ENCODE measurements at places on chromosomes 13 and 19. TPM values are rescaled to one million over a fixed set of nuclear protein-coding genes. Genes with fewer than 3 reads are reported as not detected.

EFNA2 gene
- 1.2 TPM for total RNA-seq

VAV1 gene
- 6.7 TPM for total RNA-seq

KLK15 gene
- not detected for total RNA-seq

ZNF880 gene
- total RNA-seq, result 0.81 TPM

CPT1C gene
- 13.8 TPM for total RNA-seq

ZNF235 gene
- total RNA-seq, result 3.4 TPM

ANKRD24 gene
- 0.18 TPM for total RNA-seq

CTXN1 gene
- total RNA-seq, result 22.9 TPM

PEAK3 gene
- 0.22 TPM for total RNA-seq

SNRPD2 gene
- total RNA-seq, result 882 TPM

KLK11 gene
- not detected for total RNA-seq

CYP4F3 gene
- total RNA-seq, result 3.4 TPM

ZNF610 gene
- not detected for total RNA-seq

CGB1 gene
- not detected for total RNA-seq

PLPPR3 gene
- 5.0 TPM for total RNA-seq

LIN37 gene
- 23.0 TPM for total RNA-seq

C19orf73 gene
- total RNA-seq, result 1.6 TPM

ZNF565 gene
- 4.1 TPM for total RNA-seq

ERFL gene
- total RNA-seq, result 0.28 TPM

CYP2A6 gene
- total RNA-seq, result not detected

CLC gene
- total RNA-seq, result not detected

LGALS4 gene
- 0.35 TPM for total RNA-seq

FBN3 gene
- not detected for total RNA-seq

TEX29 gene
- not detected for total RNA-seq

ZNF414 gene
- 19.3 TPM for total RNA-seq

RYR1 gene
- total RNA-seq, result 6.3 TPM

CERS1 gene
- 5.3 TPM for total RNA-seq

EFNB2 gene
- 4.3 TPM for total RNA-seq

PLPPR2 gene
- total RNA-seq, result 8.3 TPM

AP3D1 gene
- 72.8 TPM for total RNA-seq

KIR3DL2 gene
- not detected for total RNA-seq

CCDC70 gene
- not detected for total RNA-seq

PNMA8B gene
- total RNA-seq, result not detected

C1QTNF9 gene
- not detected for total RNA-seq

C1QTNF9B gene
- not detected for total RNA-seq

SPRYD7 gene
- total RNA-seq, result 11.1 TPM

MBD3L3 gene
- not detected for total RNA-seq

SERP2 gene
- total RNA-seq, result not detected
